GM23338 (cell line): ENCODE measurements at places on chromosomes 5 and 9.
A peak's percentile ranks its signal among the peaks of the same experiment; 100 is the strongest.

DNA sequence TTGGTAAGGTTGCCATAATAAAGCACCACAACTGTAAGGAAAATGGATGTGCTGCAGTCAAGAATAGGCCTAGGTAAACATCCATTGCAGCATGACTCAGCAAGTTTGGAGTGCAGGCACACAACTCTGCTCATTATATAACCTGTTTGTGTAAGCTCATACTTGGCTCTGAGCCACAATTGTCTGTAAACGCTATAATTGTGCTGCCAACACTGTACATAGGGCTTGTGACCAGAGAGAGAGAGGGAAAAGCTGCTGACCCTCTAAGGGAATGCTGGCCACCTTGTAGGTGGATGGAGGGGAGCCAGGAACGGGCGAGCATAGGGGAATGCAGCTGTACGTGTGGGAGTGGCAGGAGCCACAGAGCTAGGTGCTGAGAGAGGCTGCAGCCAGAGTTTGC, 2186.5 kb upstream of the ACO1 start:
- peak; percentile 18 for DNase-seq

GRCh38 chr5:67453111-67453905, 256.7 kb upstream of the CD180 start:
- no peak for DNase-seq

GRCh38 chr5:14370386-14370785, 211.2 kb upstream of the OTULINL start:
- no peak for DNase-seq

GRCh38 chr9:82539856-82540579, 522.9 kb downstream of the RASEF start:
- no peak for DNase-seq

DNA sequence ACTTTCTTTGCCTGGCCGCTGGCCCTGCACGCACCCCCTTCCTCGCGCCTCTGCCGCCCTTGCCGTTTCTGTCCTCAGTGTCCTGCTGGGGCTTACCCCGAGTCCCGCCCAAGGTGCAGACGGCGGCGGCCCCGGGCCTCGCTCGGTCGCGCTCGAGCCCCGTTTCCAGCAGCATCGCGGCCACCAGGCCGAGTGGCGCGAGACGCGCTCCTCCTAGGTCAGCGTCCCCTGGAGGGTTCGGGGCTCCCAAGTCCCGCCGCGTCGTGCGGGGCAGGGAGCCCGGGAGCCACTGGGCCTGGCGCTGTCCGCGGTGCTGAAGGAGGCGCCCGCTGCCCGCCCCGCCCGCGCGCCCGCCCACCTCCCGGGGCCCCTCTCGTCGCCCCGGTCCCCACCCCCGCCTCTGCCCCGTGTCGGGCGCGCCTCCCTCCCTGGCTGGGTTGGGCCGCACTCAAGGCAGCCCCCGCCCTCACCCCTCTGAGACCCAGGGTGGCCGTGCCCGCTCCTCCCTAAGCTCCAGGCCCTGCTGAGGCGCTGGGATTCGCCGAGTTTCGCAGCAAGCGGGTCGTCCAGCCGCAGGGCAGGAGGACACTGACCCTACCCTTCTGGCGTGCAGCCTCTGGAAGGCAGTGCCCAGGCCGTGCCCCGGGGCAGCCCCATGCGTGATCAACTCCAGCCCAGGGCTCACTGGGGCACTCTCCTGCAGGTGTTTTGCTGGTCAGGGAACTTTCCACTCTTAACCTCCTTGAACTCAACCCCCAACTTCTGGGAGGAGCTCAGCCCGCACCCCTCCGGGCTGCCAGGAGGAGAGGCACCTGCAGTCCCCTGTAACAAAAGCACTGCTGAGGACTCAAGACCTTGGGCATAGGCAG, at the start of gene LHX3:
TSS of gene LHX3 (minus strand) at position 291 of the 869 bp plus-strand sequence. CDS start at position 175, 116 bp downstream.
- peak; percentile 84 for DNase-seq

DNA sequence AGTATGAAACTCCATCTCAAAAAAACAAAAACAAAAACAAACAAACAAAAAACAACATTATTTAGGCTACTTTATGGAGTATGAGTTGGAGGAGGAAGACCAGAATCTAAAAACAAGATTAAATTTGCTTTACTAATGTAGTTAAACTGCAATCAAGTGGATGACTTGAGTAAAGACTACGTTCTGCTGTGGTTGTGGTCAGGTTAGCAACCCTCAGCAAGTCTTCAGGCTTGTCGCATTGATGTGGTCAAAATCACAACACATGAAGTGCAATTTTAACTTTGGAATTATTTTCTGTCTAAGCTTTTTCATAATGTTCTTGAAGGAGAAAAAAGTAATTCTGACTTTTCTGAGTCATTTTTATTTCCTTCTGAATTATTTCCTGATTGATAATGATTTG, 43.1 kb downstream of the PDE6A start:
- no peak for DNase-seq

GRCh38 chr5:160496784-160497183, 75.1 kb downstream of the PTTG1 start:
- DNase-seq, result no peak

GRCh38 chr5:122494109-122494508, 182.1 kb downstream of the SNCAIP start:
- DNase-seq, result no peak

DNA sequence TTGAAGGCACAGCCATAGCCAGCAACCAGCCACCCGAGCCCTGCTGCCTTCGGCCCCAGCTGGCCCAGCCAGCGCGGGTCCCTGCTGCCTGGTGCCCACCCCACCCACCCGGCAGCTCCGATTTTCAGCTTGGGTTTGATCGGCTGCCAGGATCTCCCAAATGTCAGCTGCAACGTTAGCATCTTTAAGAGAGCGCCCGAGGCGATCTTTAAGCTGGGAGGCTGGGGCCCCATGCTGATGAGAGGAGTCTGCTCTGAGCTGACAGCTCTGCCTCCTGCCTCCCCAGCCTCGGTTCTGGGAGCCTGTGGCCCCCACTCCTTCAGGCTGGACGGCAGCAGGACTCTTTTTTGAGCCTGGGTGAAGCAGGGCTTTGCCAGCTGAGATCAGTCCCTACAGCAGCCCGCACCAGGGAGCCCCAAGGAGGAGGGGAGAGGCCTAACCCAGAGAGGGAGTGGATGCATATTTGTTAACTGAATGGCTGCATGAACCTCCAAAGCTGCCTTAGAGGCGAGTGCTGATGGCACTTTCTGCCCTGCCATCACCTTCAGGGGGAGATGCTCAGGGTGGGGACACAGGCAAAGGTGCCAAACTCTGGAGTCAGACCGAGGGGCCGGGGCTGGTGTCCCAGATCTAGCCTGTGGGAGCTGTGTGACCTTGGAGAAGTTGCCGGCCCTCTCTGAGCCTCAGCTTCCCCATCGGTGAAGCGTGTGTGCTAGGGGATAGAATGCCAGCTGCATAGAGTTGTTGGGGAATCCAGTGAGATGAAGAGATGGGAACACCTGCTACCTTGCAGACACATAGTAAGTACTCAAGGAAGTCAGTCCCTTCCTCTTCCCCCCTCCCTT, 165.5 kb downstream of the C9orf50 start:
- DNase-seq, result peak; percentile 18

DNA sequence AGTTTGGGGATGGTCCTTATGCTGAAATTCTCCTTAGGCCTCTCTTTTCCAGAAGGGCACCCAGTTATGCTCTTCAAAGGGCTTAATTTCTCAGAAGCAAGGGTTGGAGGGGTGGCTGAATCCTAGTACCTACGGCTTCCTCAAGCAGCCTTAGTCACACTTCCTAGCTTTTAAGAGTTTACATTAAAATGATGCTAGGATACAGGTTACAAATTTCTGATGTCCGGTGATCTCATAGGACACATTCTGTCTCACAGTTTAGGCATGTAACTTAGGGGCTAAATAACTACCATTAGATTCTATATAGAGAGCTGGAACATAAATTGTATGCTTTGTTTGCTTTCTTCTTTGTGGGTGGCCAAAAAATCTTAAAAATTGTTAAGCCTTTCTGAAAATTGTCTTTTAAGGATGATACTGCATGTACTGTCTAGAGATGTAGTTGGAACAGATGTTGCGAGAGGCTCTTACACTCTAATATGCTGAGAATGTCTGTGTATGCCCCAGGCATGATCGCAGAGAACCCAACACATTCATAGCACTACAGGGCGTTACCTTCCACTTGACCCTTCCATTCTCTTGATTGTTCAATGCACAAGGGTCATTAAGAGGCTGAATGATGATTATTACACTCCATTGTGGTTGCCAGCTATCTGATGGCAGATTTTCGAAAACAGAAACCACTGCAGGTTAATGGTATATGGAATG, 139.1 kb downstream of the TMEM38B start:
- DNase-seq, result no peak

DNA sequence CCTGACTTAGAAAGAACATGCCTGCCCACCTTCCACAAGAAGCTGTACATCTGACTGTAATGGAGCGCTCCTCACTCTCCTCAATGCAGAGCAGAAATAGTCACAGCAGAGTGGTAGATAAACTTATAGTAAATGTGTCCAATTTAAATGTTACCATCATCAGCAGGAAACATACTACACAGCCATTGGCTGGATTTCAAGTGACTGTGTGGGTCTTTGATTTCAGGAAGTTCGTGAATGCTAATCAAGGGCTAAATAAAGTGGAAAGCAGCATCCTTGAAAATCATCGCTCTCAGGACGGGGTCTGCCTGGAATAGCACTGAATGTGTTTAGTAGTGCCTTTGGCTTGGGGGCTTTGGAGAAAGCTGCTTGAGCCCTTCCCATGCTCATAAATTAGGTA, 32.4 kb upstream of the CRHBP start:
- DNase-seq, result no peak

DNA sequence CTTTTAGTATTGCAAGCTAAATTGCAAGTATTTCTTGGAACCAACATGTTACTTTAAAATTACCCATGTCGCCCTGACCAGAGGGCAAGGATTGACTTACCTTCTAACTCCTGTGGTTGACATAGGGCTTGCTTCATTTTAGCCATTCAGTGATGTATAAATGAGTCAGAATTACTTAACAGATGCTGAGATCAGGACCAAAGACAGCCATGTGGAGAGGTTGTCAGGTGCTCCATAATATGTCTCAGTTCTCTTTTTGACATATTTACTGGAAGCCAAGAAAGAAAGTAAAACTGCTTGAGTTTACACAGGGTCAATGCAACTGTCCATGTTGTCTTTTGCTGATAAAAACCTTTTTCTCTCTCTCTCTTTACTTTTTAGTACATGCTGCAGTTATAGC, 33.2 kb downstream of the F2RL2 start:
- no peak for DNase-seq

GRCh38 chr5:125699860-125700259, 723.3 kb upstream of the GRAMD2B start:
- no peak for DNase-seq

- no peak for DNase-seq
Observed at GRCh38 chr9:102273952-102274351, 535.5 kb upstream of the GRIN3A start.

DNA sequence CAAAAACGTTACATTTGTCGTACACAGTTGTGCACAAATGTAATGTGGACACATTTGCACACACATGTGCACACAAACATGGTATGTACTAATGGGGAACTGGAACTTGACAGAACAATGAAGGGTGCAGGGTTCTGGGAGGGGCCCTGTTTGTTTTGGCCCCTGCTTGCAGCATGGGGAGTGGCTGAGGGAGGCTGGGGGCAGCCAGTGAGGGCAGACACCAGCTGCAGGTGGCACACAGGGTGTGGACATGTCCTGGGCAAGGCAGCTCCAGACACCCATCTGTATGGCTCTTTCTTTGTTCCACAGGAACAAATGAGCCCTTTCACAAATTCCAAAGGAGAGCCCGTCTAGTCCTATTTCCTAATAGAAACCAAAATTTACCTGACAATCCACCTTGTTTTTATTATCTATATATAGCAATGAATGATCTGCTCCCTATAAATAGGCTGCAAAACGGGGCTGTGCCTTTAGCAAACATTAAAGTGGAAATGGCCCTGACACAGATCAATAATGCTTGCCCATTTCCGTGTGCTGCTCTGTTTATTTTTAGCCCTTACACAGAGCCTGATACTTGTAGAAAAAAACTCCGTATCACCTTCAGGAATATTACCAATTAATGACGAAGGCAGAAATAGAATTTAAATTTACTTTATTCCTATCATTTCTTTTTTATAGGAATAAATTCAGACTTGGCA, 26.4 kb downstream of the MARCHF3 start:
- DNase-seq, result no peak

GRCh38 chr9:17906176-17906840, 327.4 kb downstream of the SH3GL2 start:
- peak; percentile 75 for DNase-seq

- no peak for DNase-seq
Observed at GRCh38 chr5:4095918-4096630, 500.4 kb downstream of the IRX1 start.

DNA sequence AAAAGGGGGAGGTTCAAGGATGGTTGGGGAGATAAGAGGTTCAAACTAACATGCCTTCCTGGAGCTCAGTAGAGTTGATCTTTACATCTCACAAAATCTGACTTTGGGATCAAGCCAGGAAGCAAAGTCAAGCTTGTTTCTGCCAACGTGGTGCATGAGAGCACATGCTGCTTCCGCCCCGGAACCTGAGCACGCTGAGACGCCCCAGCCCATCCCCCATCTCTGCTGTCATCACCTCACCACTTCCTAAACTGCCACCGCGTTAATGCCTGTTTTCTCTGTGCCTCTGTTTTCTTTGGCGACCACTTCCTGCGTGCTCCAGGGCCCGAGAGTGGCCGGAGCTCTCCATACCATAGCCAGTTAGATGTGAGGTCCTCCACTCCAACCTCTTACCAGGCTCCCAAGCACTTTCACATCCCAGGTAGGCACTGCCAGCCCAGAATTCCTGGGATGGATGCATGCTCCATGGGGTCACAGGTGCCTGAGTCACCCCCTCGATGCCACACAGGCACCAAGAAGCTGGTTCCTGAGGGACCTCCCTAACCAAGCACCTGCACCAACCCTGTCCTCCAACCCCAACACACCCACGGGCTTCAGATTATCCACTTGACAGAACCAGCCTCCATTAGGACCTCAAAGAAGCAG, 31.2 kb upstream of the AFAP1L1 start:
- DNase-seq, result no peak

GRCh38 chr9:105144076-105144475, 100.4 kb upstream of the SLC44A1 start:
- no peak for DNase-seq

- DNase-seq, result no peak
Observed at GRCh38 chr5:162202285-162202880, 134.8 kb downstream of the GABRG2 start.

GRCh38 chr9:109320331-109320741, 523 bp downstream of the EPB41L4B start:
- peak; percentile 46 for DNase-seq

GRCh38 chr9:93061791-93062763, 3.6 kb downstream of the SUSD3 start:
- peak; percentile 72 for DNase-seq

DNA sequence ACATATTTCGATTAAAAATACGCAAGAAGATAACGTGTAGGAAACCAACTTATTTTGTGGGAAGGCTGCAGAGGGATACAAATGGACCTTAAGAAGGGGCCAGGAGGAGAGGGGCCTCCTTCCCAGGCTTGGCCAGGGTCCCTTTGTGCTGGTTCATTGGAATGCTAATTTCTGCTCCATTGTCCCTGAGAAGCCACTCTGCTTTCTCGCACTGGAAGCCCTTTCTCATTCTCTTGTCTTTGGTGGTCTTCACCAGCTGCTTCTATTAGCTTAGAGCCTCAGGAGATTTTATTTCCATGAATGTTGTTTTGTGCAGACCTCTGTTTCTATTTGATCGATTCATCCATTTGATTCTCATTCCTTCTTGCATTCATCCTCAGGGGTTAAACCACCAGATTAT, 325.4 kb downstream of the TMEM38B start:
- peak; percentile 59 for DNase-seq

- DNase-seq, result peak; percentile 15
Observed at GRCh38 chr5:21817668-21818369, 1035.3 kb downstream of the CDH12 start.
